ENCODE measurements at places on chromosomes 4 and X.

GRCh38 chrX:101377547-101377946 is 8.4 kb downstream of the BTK start:
- DNase-seq = no peak

- no peak for DNase-seq
Measured at GRCh38 chr4:71026086-71026485, 32.6 kb downstream of the DCK start.

DNA sequence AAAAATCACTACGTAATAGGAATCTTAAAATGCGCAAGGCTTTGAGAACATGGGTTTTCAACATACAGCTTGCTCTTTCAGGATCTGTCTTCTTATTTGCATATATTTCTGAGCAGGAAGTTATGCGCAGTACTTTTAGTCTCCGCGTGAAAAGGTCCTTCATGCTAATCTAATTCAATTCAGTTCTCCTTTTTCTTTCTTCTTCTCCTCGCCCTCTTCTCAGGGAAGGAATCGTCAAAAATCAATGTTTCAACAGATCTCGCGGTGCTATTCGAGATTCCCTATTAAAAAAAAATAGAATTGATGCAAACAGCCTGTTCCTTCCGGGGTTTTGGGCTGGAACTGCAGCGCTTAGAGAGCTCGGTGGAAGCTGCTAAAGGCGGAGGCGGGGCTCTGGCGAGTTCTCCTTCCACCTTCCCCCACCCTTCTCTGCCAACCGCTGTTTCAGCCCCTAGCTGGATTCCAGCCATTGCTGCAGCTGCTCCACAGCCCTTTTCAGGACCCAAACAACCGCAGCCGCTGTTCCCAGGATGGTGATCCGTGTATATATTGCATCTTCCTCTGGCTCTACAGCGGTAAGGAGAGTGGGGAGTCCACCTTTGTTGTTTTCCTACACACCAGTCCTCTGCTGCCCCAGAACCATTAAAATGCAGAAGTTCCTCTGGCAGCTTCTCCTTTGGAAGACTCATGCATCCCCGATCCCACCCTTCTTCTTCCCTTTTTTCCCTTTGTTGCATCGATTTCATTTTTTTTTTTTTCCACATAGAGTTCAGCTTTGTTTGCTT is at the start of the genes HMGN5 and SH3BGRL:
Gene HMGN5, minus strand, starts transcription at position 243 of the 785 bp plus-strand sequence. CDS start 80,364 bp downstream, outside the sequence.
Gene SH3BGRL, plus strand, starts transcription at position 432 of the 785 bp plus-strand sequence. Its CDS starts 99 bp downstream, at position 531.
- peak; percentile 67 for DNase-seq

GRCh38 chr4:43148481-43148880 is 256.0 kb downstream of the GRXCR1 start:
- DNase-seq = no peak

DNA sequence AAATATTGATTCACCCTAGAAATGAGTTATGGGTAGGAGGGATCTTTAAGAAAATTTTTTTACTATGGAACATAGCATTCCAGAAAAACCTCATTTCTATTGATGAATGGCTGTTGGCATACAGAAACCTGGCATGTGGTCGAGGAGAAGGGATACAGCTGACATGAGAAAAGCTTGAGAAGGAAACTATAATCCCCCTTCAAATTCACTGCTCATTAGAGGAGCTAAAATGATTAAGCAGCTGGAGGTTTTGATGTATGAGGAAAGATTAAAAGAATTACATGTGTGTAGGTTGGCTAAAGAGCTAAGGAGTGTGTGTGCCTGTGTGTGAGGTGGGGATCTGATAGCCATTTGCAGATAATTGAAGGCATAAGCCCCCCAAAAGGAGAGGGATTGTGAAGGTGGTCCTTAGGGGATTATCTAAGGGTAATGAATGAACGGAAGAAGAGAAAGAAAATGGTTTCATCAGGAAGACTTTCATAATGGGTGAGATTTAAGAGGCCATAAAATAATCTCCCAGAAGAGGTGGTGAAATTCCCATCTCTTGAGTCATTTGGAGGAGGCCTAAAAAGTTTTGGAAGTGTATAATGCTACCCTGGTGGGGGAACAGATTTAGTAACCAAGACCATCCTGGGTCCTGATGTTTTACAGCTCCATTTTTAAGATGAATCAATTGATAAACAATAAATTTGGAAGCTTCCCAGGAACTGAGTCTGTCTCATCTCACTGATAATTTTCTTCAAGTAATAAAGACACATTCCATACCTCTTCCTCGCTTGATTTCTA is 272.0 kb upstream of the HAND2 start:
- no peak for DNase-seq

GRCh38 chr4:150302553-150302952 is 224.3 kb downstream of the DCLK2 start:
- peak; percentile 2 for DNase-seq

DNA sequence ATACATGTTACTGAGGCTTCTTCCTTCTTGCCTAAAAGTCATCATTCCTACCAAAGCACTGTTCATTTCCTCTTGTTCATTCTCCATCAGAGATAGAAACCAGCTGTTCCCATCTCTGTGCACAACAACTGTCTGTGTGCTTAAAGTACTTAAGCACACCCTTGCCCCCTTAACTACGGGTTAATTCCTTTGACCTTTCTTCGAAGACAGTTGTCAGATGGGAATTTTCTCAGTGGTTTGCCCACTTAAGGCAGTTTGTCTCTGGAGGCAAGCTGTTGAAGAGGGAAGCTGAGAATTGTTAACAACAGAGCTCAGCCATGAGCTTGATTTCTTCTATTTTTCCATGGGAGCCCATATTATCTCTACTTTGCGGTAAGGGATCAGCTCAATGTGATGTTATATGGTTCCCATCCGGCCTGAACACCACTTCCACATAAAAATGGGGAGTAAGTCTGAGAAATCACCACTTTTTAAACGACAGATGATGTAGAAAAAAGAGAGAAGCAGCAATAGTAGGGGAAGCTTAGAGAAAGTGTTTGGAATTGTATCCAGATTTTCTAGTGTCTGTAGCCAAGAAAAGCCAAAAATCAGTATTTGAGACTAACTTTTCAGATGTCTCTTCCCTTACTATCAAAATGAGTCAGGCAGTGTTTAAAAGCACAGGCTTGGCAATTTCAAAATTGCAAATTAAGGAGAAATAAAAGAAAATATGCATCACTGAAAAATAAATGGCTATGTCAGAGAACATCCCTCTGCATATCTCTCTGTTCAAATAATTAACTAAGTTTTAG is 194.4 kb downstream of the SLIT2 start:
- no peak for DNase-seq

- peak; percentile 10 for DNase-seq
Measured at GRCh38 chrX:23773601-23774175, 9.3 kb upstream of the SAT1 start.

- no peak for DNase-seq
Measured at GRCh38 chrX:1754077-1754476, 139.2 kb downstream of the ASMT start.

DNA sequence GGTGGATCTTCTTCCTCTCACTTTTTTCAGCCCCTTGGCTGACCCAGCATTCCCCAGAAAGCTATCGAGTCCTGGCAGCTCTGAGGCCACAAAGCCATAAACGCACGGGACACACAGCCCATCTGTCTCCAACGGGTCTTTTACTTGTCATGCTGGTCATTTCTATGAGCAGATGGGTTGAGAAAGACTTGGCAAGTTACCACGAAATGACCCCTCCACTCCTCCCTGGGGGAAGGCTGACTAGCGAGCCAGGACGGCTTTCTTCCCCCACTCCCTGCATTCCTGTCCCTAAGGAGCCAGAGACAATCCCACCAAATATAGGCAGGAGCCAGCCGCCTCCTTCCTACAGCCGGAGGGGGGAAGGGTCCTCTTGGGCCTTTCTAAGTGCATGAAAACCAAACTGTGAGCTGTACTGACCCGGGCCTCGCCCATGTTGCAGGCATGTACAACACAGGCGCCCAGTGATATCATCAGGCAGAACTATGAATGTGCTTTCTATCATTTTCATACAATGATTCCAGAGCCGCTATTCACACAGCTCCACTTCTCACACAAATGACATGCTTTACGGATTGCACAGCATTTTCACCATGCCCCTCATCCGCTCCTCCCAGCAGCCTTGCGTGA is 28.6 kb downstream of the AFAP1 start:
- DNase-seq = no peak

- no peak for DNase-seq
Measured at GRCh38 chrX:134634691-134635090, 23.6 kb downstream of the PLAC1 start.

GRCh38 chr4:1194010-1194900 is 21.9 kb upstream of the SPON2 start:
- no peak for DNase-seq

GRCh38 chr4:57501720-57502119 is 391.5 kb upstream of the IGFBP7 start:
- DNase-seq = no peak

DNA sequence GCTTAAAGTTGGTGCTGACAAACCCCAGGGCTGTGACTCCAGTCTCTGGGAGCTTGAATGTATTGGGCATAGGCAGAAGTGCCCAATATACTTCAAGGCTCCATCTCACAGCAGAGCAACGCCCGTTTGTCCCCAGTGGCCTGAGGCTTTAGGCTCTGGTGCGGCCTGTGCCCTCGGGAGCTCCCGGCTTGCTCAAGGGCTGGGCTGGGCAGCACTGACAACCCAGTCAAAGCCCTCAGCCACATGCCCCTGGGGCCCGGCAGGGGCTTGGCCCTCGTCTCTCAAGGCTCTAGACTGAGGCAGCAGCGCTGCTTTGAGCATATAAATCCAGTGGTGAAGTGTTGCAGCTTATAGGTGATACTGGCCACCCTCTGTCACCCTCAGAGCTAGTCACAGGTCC is 203.7 kb downstream of the AFAP1 start:
- no peak for DNase-seq

DNA sequence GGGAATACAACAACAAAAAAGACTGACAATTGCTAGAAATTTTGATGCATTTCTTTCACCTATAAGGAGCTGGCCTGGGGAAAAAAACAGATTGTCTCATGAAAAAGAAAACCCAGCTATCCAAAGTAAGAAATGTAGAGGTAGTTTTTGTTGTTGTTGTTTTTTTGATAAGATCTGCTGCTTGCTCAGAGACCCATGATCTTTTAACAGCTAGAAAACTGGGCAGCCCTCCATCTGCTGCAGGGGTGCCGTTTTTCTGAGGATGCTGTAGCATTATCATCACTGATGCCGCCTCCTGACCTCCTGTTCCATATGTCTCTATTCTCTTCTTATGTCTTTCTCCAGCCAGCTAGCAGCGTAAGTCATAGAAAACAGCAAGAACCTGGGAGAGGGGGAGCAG is 98.3 kb downstream of the BMPR1B start:
- no peak for DNase-seq

DNA sequence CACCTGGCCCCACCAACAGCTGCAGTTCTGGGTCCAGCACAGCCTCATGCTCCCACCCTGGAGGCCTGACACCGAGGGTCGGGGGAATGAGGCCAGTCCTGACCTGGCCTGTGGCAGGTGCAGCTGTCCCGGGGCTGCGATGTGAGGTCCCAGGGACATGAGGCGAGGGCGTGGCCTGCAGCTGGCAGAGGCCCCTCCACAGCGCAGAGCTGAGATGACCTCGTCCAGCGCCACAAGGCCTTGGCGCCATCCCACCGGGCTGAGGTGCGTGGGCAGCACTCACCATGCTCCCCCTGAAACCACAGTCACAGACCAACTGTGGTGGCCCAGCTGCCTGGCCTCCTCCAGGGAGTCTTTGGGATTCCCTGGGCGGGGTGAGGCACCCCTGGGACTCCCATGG is 26.6 kb upstream of the ADRA2C start:
- no peak for DNase-seq

DNA sequence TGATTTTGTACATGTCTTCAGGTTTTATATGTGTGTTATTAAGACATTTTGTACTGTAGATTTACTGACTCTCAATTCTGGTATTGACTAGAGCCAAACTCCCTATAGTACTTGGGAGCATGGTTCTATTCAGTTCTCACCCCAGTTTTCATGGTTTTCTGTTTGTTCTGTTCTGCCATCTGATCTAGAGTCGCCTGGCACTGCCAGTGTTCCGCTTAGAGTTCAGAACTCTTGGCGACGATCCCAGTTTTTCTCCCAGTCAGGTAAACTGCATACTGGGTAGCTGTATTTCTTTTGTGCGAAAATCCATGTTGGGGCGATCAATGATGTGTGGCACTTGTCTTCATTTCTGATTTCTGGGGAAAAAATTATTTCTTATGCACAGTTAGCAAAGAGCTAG is 78.0 kb downstream of the PHOX2B start:
- no peak for DNase-seq

DNA sequence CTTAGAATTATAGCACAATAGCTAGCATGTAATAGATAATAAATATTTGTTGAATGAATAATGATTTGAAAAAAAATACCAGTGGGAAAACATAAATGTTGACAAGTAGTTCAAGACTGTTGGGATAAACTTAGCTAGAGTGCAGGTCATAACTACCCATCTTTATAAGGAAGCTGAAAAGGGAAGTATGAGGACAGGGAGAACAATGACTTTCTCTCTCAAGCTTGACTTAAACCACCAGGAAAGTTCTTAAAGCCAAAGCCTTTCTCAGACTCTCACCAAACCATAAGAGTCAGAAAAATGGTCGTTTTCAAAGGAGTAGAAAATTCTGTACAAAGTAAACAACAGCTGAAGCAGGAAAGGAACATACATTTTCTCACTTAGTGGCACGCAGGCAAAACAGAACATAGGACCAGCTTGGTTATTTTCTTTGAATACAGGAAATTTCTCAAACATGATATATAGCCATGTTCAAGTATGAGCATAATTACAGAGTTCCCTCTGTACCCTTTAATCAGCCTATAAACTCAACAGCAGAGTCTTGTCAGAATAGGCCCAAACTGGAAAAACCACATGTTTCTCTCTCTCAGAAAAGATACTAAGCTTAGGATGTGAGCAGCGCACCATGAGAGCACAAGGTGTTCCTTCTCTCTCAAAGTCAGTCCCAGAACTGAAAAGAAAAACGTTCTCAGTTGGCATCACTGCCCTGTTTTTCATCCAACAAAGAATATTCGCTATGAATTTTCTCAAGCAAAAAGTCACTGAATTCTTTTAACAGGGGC is 28.7 kb downstream of the MAPK10 start:
- DNase-seq = no peak

DNA sequence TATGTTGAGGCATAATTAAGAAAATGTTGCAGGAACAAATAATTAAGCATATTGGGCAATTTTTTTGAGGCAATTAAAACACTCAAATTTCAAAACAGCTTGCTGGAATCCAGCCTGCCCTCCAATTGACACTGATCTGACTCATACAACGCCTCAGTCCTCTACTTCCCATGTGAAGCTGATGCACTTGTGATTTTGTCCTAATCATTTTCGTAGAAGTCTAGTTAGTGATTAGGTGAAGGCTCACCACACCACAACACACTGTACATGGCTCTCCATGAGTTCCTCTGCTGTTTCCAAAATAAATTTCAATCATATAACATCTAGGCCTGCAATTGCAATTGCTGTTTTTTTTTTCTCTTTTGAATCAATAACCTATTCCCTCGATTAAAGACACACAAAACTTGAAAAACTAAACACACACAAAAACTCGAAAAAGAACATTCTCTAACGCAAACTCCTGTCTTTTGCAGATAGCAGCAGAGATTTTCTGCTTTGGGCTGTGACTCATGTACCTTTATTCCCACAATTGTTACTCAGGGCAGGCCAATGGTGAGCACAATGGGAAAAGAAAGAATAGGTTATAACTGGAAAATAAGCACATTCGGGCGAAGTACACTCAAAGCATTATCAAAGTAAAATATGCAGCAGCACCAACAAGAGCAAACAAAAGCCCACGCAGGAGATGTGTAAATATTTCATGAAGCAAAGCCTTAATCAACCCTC is 1.7 kb downstream of the GPRIN3 start:
- DNase-seq = peak; percentile 7
